Stimulated activated CD4-positive, alpha-beta T cell treated with anti-CD3 and anti-CD28 coated beads, Interleukin-15, amount 100 ng/mL, for 1 hour (primary cell): ENCODE measurements at places on chromosomes 7 and 10.

GRCh38 chr7:73429215-73429614 lies 4.4 kb upstream of the FZD9 start:
- no peak for DNase-seq

GRCh38 chr7:154917808-154918160 lies 85.1 kb downstream of the PAXIP1 start:
- DNase-seq = no peak

GRCh38 chr7:36227223-36227622 lies 74.2 kb downstream of the EEPD1 start:
- DNase-seq = no peak

DNA sequence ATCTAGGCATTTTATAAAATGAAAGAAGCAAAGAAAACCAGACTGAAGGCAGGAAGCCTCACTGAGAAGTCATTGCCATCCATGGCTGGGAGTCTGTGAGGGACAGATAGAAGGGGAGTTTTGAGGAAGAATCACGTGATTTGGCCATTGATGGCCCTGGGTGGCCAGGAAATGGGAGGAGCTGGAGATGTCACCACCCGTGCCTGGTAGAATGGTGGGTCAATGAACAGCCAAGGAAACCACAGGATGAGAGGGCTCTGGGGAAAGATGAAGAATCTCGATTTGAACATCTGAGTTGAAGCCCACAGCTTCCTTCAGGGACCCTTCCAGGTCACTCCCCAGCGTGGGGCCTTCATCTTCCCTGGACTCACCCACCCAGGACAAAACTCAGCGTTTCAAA lies 103.3 kb upstream of the CHST15 start:
- no peak for DNase-seq

GRCh38 chr7:11951909-11952308 lies 119.9 kb upstream of the THSD7A start:
- DNase-seq = no peak

DNA sequence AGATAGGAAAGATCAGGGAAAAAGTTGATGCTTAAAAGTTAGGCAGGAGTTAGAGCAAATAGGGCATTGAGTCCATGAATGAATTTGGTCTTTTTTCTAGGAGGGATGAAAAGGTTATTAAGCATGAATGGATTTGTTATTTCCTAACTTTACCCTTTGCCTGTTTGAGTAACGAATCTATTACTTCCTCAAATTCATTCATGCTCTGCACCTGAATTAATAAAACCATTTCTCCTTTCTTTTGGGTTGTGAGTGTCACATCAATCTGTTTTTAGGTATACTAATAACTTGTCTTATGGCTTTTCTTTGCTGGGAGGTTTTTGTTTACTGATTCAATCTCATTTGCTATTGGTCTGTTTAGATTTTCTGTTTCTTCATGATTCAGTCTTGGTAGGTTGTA lies 1217.7 kb upstream of the CELF2 start:
- DNase-seq = no peak

GRCh38 chr7:93006480-93007095 lies 111.2 kb downstream of the SAMD9 start:
- DNase-seq = no peak

- no peak for DNase-seq
These were observed 33.7 kb downstream of the ZNF37A start for GRCh38 chr10:38127812-38128211.

- no peak for DNase-seq
These were observed 28.9 kb upstream of the MRPS33 start for GRCh38 chr7:141043616-141044015.

DNA sequence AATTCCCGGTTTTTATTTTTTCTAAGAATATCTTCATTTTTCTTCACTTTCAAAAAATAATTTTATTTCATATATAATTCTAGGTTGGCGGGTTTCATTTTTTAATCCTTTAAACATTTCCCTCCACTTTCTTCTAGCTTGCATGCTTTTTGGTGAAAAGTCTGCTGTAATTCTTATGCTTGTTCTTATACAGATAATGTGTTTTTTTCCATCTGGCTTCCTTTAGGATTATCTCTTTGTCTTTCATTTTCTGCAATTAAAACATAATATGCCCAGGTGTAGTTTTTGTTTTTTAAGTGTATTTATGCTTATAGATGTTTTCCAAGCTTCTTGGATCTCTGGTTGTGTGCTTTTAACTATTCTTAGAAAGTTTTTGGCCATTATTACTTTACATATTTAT lies 341.3 kb upstream of the SEMA3C start:
- DNase-seq = no peak

DNA sequence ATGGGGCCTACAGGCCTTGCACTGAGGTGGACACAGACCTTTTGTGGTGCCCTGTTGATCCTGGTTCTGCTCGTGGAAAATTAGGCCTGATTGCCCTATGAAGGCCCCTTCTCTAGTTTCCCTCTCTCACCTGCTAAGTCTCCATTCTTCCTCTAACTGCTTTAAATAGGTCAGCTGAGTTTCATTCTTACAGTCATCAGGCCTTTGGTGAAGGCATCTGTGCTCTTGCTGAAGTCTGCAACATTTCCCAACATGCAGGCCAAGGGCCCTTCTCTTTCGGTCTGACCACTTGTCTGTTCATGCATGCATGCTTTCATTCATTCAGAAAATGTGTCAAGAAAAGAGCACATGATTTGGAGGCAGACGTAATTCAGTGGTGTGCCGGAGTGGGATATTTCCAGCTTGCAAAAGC lies 244.0 kb downstream of the BUB3 start:
- DNase-seq = no peak

DNA sequence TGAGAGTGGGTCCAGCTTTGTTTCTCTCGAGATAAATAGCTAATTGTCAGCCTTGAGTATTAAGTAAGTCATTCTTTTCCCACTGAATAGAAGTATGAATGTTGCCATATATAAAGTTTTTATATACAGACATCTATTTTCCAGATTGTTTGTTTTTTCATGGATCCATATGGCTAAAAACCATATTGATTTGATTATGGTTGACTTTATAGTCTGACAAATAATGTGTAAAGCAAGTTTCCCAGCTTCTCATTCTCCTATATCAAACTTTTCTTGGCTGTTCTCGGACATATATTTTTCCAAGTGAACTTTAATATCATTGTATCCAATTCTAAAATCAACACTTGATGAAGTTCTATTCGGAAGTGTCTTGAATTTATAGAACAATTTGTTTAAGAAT lies 352.4 kb upstream of the MEOX2 start:
- no peak for DNase-seq

GRCh38 chr10:125868372-125868975 lies 12.6 kb downstream of the DHX32 start:
- DNase-seq = no peak

- no peak for DNase-seq
These were observed 262.8 kb upstream of the GRB10 start for GRCh38 chr7:51045319-51046102.

DNA sequence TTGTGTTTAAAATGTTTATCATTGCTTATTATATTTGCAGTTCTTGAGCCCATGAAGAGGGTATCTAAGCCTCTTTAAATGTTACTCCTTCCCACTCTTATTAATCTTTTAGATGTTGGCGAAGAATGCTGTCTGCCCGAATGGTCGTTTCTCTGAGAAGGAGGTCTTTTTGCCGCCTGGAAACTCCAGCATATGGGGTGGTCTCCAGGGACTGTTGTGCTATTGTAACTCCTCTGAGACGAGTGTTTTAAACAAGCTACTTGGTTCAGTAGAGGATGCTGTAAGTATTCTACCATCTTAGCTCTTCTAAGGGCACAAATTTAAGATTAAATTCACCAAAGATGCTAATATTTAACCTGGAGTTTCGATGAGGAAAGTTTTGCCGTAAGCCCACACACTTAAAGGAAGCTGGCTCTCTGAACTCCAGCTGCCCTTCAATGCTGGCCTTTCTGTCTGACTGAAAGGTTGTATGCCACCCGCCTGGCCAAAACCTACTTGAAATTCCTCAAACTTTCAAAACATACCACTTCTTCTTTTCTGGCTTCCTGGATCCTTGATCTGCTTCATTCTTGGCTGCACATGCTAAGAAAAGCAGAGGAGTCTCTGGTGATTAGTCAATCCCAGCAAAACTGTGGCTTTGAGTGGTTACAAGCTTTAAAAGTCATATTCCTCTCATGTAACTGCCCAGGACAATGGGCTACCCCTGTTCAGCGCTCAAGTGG lies 74.7 kb downstream of the ABCA13 start:
- no peak for DNase-seq

DNA sequence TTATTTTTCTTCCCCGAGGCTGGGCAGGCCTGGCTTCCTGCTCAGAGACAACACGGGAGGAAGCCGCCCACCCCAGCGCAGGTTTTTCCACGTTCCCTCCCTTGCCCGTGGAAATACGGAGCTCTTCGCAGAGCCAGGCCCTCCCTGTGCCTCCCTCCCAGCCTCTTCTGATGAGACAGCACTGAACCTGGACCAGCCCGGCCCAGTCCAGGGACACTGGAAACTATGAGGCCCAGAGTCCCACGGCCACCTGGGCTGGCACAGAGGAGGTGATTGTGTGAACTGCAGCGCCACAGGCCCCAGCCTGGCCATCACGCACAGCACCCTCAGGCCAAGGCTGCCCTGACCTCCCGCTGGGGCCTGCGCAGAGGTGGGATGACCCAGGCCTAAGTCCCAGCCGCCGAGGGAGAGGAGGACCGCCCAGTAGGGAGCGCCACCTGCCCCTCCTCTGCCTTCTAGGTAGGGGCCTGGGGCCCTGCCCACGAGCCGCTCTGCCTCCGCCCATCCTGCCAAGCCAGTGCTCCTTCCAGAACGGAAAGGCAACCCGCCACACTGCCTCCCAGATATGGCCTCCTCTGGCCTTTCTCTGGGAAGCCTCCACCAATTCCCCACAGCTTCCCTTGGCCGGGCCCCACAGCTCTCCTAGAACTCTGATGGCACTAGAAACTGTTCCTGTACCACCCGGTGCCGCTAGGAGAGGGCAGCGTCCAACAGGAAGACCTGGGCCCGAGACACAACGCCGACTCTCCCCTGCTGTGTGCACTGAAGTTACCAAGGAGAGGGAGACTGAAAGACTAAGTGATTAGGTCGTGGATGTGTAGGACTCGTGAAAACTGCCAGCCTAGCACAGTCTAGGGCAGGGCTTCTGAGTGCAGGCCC lies 57.2 kb downstream of the PROSER2 start:
- no peak for DNase-seq

- no peak for DNase-seq
These were observed 216.7 kb upstream of the RNF32 start for GRCh38 chr7:156423876-156424275.

DNA sequence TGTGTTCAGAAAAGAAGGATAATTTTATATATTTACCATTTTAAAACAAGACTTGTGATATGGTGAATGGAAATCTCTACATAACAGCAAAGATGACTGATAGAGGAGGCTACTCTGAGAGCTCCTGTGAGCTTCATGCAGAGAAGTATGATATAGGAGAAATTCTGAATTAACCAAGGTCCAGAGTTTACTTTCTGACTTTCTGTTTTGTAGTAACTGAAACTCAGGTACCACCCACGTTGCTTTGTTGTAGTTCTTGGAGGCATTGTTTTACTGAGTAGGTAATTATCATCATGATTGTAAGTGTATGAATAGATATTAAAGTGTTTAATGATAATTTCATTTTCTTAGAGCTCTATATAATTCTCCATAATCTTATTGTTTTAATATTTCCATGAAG lies 18.0 kb upstream of the SFR1 start:
- no peak for DNase-seq

DNA sequence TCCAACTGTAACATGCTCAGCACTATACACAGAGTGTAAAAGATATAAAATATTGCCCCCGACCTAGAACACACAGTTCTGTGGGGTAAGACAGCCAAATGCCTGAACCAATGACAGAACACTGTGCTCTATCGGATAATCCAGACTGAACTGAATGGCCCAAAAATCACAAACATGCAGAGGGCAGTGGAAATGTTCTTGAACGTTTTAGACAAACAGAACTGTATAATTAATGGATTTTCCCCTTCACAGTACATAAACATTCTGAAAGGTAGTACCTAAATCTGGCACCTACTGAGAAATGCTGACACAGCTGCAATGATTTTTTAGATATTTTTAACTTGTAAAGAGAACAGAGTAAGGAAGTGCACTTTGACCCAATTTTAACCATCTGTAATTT lies 33.4 kb downstream of the PARD3 start:
- DNase-seq = no peak
